ENCODE measurements at places on chromosomes 2 and 18.

- DNase-seq = no peak
Observed at GRCh38 chr2:72236445-72237067, 88.9 kb upstream of the CYP26B1 start.

DNA sequence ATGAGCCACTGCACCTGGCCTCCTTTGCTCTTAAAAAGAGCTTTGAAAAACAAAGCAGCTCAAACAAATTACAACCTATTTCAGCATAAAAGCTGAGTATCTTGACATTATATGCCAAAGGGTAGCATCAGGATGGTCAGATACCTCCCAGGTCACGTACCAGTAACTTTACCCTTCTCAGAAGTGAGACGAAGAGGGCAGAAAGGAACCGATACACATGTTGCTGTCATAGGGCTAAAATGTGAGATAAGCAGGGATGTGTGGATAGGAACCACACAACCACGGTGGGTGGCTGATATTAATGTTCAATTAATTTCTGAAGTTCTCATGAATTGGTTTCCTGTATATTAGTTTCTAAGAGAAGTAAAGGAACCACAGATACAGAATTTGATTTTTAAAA, 12.6 kb upstream of the RNU2-63P start:
- DNase-seq = no peak

DNA sequence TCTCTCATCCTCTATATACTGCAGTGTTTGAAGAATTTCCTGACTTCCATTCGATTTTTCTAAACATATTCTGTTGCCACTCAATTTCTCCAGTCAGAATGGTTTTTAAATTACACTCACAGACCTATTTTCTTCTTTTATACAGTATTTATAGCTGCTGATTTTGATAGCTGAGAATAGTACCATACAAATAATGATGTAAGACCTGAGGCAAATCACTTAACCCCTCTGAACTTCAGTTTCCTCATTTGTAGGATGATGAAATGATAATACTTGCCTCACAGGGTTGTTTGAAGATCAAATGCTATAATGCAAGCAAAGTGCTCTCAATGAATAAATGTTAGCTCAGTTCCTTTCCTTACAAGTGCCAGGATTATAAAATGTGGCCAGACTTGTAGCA, 241.8 kb downstream of the CPS1 start:
- no peak for DNase-seq

- DNase-seq = no peak
Observed at GRCh38 chr2:101431486-101431885, 43.4 kb downstream of the RFX8 start.

GRCh38 chr2:158598862-158599517, 142.2 kb downstream of the PKP4 start:
- DNase-seq = no peak

DNA sequence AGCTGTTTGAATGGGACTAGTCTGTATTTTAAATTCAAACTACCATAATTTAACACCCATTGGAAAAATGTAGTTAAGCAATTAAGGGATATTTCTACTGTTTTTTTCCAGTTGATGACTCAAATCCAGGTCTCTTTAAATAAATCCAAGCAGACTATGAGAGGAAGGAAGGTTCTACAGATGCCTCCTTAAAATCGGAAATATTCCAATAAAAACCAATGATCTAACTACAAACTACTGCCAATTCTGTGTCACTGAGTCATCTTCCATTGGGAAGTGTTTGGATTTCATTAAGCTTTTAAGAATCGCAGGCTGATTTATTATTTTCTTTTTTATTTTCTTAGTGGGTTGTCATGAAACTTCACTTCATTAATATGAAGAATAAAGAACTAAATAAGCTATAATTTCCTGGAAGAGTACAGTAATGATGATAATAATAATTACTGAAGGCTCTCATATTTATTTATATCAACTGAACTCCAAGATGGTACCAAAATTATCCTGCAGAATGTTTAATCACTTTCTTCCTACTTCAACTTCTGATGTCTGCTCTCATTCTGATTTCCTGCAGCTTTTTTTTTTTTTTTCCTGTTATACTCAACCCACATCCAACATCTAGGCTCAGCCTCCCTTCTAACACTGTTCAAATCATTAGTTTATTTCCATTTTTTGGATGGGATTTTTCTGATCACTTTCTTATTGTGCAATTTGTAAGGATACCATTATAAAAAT, 166.3 kb upstream of the FN1 start:
- DNase-seq = no peak

DNA sequence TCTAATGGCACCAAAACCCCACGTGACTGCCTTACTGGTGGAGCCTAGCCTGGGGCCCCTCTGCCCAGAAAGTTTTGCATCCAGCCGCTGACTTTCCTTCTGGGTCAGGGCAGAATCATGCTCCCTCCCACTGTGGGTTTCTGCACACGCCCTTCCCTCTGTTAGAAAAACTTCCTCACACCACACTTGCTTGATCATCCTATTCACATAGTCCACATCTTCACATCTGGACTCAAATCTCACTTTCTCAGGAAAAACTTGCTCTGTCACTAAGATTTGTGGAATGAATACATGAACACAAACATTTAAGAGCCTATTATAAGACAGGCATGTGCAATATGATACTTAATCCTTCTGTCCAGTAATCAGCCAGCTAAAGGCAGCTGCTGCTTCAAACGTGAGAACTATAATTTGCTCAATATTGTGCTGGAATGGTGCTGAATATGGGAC, 274.7 kb downstream of the RND3 start:
- no peak for DNase-seq

GRCh38 chr2:196086517-196087368, 18.1 kb upstream of the DNAH7 start:
- DNase-seq = no peak

GRCh38 chr18:23897291-23897690, 117.3 kb upstream of the TTC39C start:
- no peak for DNase-seq

- DNase-seq = no peak
Observed at GRCh38 chr2:38581193-38582147, 21.3 kb downstream of the HNRNPLL start.

GRCh38 chr2:170943041-170943440, 14.0 kb downstream of the GORASP2 start:
- no peak for DNase-seq

- no peak for DNase-seq
Observed at GRCh38 chr2:221501883-221502269, 70.2 kb downstream of the EPHA4 start.

GRCh38 chr2:223054193-223054781, 2.3 kb downstream of the KCNE4 start:
- DNase-seq = no peak

GRCh38 chr2:9299161-9300100, 92.8 kb downstream of the ASAP2 start:
- no peak for DNase-seq

- DNase-seq = no peak
Observed at GRCh38 chr18:64294967-64295366, 146.1 kb upstream of the LINC00305 start.

DNA sequence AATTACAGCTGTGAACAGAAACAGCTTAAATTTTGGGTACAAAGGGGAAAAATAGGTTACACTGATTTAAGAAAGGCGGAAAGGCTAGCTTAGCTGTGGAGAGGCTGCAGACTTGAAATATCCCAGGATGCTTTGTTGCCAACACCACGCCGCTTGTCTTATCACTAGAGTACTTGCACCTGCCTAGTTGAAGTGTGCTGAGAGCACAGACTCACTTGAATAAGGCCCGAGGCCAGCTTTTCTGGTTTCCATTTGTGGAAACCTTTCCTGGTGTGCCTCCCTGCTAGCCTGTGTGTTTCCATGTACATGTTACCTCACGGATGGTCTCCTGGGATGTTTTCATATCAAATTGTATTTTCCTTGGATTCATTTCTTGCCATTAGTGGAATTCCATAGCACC, 3.2 kb downstream of the CABLES1 start:
- no peak for DNase-seq

- DNase-seq = no peak
Observed at GRCh38 chr2:176449852-176450251, 180.6 kb downstream of the MTX2 start.

GRCh38 chr2:205712508-205712907, 30.2 kb downstream of the NRP2 start:
- peak; percentile 20 for DNase-seq

DNA sequence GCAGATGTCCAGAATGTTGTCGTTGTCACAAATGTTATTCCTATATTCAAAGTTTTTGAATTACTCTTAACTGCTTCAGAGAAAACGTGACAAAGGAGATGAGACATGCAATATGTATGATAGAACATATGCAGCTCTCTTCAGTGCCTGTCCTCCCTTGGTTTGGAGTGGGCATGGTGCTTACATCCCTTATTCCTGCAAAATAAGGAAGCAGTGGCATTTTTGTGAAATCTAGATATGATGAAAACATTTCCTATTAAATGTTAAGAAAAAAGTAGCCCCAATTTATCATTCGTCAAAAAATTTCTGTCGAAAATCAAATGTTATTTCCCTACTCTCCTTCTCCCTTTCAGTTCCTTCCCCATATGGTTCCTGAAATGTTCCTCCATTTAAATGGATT, 457.5 kb upstream of the FANCL start:
- DNase-seq = no peak

DNA sequence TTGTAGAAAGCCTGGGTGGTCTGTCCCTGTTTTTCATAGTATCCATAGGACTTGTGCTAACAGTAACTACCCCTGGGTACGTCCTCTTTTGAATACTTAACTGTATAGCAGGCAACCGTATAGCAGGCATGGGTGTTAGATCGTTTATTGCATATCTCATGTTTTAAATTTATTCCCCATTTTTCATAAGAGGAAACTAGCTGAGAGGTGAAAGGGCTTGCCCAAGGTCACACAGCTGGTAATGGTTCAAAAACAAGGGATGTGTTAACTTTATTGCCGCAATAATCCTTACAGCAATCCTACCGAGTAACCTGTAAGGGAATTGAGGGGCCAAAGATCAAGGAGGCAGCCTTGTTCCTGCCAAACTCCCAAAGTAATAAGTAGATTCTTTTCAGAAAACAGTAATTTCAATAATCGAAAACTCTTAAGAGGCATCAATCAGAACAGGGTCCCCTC, 990 bp upstream of the MGAT4A start:
- DNase-seq = no peak

- no peak for DNase-seq
Observed at GRCh38 chr18:56166914-56167313, 471.5 kb downstream of the TXNL1 start.

DNA sequence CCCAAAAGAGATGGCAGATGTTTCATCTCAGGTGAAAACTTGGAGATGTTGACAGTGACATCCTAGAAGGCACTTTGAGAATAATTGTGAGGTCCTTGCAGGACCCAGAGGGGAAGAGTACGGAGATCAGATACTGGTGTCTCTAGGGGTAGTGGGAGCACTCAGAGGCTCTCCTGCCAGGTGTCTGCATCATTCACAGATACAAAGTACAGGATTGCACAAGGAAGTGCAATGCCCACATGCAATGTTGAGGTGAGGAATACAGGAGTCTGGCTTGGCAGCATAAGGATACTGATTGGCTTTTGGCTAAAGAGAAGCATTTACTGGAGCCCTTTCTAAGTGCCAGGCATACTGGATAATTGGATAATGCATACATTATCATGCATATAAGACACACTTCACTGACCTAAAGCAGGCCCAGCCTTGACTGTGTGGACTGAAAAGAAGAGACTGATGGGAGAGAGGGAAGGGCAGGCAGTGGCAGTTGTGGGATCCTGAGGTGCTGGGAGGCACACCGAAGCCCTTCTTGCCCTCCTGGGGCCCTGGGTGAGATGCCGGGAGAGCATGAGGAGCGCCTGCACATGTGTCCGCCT, 31.0 kb upstream of the NCKAP5 start:
- DNase-seq = no peak

GRCh38 chr18:63187791-63188460, 131.6 kb downstream of the BCL2 start:
- DNase-seq = no peak

DNA sequence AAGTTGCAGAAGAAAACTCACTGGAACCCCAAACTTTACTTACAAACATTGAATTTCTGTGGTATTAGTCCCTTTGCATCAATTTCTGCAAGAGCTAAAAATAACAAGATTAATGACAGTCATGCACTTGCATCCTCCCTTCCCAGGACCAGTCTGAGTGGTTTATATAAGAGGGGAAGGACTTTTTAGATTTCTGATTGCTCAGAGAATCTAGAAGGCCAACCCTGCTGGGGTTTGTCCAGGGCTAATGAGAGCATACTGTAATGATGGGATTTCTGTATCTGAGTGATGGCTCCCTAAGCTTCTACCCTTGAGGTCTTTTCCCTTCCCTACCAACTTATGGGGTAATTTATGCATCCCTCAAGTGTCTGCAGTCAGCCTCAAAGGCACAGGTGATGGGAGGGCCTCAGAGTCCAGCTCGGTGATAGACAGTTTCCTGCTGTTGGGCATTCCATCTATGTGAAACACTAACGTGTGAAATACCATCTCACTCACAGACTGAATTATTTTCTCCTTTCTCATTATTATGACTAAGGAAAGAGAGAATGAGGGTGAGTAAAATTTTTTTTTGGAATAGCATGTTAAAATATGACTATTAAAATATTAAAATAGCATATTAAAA, 556.3 kb downstream of the RIT2 start:
- no peak for DNase-seq

DNA sequence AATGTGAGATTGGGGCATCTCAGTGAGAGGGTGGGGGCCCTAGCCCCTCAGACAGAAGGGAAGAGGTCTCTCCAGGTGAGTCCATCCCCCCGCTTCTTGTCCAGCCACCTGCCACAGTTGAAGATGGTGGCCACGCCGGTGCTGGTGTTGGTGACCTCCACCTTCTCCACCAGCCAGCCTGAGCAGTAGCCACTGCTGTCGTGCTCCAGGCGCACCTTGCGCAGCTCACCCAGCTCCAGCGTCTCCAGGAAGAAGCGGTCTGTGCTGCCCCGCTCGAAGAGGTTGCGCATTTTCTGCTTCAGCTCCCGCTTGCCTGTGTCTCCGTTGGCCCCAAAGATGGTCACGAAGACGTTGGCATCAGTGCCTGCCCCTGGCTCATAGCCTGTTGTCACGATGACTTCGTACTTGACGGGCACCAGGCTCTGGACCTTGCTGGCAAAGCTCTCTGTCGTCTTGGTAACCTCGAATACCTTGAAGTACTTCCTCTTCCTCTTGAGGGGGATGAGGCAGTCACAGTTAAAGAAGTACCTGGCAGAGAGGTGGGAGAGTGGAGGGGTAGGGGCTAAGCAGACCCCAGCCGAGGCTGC, 179.5 kb downstream of the LOXHD1 start:
- no peak for DNase-seq

GRCh38 chr2:66478731-66479316, 43.9 kb downstream of the MEIS1 start:
- no peak for DNase-seq

- no peak for DNase-seq
Observed at GRCh38 chr2:181771356-181771755, 91.0 kb upstream of the NEUROD1 start.
